ENCODE measurements at places on chromosomes 7 and 10.
A peak's percentile ranks its signal among the peaks of the same experiment; 100 is the strongest.

DNA sequence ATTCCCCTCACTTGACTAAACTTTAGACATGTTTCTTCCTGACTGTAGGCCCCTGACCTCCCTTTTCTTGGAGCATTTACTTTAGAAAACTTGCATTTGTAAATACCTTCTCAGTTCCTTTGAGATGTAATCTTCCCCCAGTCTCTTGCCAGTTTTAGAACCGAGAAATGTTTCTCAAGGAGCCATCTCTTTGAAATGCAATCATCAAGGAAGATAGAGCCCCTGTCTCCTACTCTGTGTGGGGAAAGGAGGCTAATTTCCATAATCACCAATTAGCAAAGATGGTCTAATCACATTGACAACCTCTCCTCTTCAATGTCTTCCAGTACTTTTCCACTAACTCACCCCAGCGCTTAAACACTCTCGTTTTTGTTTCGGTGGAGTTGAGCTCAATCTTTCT lies 70.0 kb upstream of the SMIM30 start:
- DNase-seq: no peak

GRCh38 chr10:19892270-19892669 lies 76.0 kb downstream of the PLXDC2 start:
- no peak for DNase-seq

DNA sequence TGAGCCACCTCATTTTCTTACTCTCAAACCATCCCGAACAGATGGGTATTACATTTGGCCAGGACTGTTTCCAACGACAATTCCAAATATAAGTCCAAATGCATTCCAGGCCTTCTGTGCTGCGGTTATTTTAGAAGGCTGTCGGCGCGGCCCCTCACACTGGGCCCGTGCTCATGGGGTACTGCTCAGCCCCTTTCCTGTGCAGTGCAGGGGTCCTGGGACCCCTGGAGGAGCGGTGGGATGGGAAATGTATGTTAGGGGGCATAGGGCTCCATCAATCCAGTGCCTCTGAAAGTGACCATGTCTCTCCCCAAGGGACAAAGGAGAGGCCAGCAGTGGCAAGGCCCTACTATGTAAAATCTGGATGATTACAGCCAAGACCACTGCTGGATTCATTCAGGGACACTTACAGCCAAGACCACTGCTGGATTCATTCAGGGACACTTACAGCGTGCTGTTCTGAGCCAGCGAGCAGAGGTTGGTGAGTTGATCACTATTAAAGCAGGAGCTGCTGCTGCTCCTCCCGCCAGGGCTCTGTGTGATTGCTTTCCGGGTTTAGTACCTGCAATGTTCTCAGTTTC lies 66.3 kb downstream of the CHST15 start:
- no peak for DNase-seq

DNA sequence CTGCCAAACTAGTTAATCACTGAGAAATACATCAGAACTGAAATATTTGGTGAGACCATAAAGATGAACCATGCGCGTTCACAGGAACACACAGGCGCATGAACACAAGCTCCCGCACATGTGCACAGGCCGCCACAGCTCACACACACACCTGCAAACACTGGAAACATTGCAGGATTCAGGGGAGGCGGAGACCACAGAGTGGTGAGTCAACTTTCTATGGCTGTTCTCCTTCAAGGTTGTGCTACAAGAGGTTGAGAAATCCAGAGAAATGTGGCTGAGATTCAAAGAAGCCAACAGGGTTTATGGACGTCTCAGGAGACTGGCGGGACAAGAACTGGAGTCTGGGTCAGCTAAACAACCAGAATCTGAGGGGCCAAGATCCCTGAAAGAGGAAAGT lies 17.8 kb downstream of the ESYT2 start:
- peak; percentile 39 for DNase-seq

GRCh38 chr7:44796034-44796503 lies 412 bp upstream of the PPIA start:
- no peak for DNase-seq

GRCh38 chr7:69860941-69861622 lies 262.8 kb downstream of the AUTS2 start:
- no peak for DNase-seq

DNA sequence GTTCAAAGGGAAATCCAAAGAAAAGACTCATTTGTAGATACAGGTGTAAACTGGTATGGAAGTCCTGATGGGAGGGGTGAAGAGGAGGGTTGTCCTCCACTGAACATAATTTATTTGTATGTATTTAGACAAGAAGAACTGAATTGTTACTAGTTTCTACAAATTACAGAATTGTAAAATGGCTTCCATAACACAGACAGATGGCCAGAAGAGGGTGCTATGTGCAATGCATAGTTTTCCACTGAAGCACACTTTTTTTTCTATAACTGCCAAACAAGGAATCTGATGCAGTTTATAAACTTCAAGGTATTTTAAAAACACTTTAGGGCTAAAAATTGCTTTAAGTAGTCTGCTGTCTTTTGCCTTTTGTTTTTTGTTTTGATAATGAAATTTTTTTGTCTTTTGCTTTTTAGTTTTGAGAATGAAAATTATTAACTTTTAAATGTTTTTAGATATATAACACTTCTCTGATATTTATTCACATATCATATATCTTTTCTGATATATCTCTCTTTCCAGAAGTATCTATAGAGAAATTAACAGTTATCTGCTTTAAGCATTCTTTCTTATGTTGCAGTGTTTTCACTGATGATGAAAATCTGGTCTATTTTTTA lies 58.5 kb downstream of the PHYHIPL start:
- no peak for DNase-seq

DNA sequence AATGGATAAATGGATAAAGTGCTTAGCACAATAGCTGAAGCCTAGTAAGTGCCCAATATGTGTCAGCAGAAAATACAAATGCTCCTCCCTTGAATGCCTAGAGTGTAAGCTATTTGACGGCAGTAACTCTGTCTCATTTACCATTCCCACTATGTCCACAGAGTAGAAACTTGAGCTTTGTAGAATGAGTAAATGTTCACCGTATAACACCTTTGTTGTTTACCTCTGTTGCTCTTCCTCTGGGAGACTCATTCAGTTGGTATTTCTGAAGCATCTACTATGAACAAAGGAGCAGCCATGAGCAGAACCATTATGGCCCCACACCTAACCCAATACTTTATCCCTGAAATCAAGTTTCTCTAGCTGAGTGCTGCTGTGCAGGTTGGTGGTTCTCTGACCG lies 8.4 kb upstream of the SLC16A12 start:
- DNase-seq: no peak

DNA sequence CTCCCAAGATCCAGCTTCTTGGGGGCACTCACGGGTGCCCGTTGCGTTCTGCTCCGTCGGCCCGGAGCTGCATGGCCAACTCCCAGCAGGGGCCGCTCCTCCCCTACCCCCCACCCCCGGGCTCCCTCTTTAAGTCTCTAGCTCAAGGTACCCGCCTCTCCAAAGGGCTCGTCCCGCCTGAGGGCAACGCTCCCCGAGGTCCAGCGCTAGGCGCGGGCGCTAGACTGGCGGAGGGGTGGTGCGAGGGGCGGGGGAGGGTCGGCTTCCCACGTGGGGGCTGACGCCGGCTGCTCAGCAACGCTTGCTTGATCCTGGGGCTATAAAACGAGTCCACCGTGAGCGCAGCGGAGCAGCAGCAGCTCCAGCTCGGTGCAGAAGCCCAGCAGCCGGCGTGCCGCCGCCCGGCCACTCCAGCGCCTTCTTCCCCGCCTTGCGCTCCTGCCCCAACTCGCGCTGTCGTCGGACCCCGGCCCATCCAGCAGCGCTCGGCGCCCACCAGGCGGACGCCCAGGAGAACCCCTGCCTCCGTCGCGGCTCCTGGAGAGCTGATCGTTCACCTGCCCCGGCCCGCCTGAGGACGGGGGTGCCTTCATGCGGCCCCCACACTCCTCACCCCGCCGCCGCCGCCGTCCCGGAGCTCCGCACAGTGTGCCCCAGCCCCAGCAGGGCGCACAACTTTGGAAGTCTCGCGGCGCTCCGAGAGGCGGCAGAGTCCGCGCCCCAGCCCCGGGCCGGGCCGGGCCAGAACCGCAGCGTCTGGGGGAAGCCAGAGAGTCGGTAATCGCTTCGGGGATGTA lies at the start of gene ADRA2A:
Gene ADRA2A, plus strand, starts transcription at position 348 of the 797 bp plus-strand sequence. CDS start 968 bp downstream, outside the sequence.
- DNase-seq: no peak

DNA sequence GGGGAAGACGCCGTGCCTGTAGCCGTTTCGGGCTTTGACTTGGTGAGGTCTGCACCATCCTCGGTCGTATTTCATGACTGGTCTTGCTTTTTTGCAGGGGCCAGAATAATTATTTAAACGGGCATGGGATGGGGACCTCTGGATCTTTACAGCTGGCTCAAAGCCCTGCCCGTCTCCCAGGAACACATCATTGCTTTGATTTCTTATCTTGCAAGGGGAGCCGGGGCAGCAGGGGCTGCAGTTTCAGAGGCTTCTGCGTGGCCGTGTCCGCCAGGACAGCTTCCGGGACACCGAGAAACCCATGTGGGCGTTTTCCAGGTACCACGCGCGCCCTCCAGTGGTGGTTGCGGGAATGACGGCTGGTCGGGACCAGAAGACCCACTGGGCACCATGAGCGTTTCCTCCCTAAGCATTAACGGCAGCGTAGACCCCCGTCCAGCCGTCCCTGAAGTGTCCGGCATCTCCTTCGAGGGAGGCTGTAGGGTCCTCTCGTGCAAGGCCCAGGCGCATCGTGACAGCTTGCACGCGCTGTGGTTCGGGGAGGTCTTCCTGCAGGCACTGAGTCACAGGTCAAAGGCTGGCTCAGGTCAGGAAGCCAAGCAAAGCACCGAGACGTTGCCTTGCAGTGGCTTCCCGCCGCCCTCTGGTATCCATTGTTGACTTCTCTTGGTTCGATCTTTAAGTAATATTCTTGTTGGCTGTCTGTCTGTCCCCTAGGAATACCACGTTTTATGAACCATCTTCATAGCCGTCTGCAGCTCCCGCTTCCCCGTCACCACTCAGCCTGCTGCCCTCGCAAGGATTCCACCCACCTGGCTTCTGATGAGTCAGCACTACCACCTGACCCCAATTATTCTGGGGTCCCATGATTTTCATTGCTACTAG lies 16.2 kb upstream of the ZFAND2A start:
- peak; percentile 69 for DNase-seq

DNA sequence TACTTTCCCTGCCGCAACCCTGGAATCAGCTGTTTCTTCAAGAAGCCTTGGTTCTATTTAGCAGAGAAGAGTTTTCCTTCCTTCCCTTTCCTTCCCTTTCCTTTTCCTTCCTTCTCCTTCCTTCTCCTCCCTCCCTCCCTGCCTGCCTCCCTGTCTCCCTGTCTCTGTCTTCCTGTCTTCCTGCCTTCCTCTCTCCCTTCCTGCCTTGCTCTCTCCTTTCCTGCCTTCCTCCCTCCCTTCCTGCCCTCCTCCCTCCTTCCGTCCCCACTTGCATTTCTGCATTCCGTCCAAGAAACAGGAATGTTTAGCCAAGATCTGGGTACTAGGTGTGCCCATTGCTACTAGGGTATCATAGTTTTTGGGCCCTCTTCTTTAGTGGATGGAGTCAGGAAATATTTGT lies 21.9 kb downstream of the SND1 start:
- no peak for DNase-seq

DNA sequence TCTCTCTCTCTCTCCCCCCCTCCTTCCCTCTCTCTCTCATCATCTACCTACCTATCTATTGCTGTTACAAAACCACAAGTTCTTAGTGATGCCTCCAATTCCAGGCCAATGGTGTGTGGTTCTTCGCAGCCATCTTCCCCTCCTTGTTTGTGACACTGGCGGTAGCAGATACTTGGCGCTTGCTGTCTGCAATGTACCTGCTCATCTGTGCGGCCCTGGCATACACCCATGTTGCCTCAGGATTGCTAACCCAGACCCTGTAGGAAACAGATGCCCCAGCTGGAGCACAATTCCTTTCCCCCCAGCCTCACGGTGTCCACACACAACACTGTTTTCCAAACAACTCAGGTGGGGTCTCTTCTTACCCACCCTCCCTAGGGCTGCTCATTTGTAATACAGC lies 13.6 kb upstream of the DPYSL4 start:
- DNase-seq: no peak

DNA sequence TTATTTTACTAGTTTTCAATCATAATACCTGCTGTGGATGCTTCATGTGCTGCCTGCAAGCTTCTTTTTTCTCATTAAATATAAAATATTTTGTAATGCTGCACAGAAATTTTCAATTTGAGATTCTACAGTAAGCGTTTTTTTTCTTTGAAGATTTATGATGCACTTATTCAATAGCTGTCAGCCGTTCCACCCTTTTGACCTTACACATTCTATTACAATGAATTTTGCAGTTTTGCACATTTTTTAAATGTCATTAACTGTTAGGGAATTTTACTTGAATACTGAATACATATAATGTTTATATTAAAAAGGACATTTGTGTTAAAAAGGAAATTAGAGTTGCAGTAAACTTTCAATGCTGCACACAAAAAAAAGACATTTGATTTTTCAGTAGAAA lies 103.0 kb downstream of the PTEN start:
- no peak for DNase-seq

DNA sequence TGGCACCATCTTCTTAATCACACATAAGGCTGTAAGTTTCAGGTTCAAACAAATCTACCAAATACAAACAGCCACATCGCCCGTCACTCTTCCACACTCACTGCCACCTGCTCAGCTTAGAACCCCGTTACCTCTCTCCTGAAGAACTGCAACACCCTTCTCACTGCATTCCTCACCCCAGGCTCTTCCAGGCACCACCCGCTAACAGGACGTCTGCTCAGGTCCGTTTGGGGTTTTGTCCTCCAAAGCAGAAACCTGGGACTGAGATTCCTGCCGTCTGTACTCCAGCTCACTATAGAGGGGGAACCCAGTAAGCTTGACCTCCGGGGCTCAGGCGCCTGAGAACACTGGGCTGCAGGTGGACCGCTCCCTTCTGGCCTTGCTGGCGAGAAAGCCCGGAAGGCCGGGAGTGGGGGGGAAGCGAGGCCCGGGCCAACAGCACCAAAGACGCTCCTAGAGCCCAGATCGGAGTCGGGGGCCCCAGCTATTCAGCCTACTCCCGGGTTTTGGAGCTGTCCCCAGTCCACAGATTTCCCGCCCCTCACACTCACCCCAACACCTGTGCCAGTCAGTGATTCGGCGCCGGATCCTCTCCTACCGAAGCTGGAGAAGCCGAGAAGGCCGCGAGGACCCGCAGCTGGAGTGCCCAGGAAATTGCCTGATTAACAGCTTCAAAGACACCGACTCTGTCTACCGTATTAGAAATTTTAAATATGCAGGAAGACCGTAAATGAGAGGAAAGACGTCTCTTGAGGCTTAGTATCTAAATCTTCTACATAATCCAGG lies at the start of gene AP3M1:
Gene AP3M1, minus strand, starts transcription at position 625 of the 786 bp plus-strand sequence. CDS start 12,449 bp downstream, outside the sequence.
- no peak for DNase-seq

GRCh38 chr10:132541601-132542011 lies 4.0 kb downstream of the INPP5A start:
- no peak for DNase-seq

GRCh38 chr7:1043552-1044188 lies 676 bp upstream of the GPR146 start:
- no peak for DNase-seq

DNA sequence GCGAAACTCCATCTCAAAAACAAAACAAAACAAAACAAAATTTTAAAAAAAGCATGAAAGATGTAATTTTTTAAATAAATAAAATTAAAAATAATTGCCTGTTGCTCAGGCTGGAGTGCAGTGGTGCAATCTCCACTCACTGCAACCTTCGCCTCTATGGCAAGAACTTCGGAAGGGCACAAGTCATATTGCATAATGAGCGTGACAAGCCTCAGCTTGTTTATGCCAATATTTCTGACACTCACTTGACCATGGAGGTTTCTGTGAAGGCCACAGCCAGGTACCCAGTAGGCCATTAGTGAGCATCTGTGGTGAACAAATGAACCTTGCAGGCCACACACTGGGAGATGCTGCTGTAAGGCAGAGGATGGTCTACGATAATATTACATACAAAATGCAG lies 106.1 kb upstream of the KMT2C start:
- no peak for DNase-seq

All from CD4-positive, alpha-beta T cell treated with Interleukin-6 at 100 ng/mL for 8 hours (primary cell).